ENCODE measurements at places on chromosomes 13 and 19. TPM values are rescaled to one million over a fixed set of nuclear protein-coding genes. Genes with fewer than 3 reads are reported as not detected.

DNA sequence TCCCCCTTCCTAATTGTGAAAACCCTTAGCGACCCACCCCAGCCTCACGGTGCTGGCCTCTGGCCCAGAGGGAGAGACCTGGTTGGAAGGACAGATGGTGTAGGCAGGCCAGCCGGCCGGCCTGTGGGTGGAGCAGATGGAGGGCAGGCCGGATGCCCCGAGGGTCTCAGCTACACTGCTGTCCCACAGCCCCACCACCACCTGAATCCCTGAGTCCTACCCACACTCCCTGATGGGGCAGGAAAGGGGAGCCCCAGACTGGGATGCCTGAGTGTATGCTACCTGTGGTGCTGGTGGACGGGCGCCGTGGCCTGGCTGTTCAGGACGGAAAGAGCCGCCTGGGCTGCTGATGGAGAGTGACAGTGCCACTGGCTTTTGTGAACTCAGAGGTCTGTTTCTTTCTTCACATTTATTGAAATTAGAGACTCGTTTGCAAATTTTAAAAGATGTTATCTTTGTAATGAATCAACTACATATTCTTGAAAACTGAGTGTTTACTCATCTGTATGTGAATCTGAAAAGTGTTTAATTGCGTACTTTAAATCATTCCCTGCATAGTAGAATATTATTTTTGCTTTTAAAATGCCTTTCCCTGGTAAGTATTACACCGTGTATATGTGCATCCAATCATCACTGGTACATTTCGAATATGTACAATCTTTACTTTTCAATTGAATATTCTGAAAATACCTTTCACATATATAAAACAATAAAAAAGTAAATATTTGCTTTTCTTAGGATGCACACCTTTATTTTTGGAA is 35.7 kb downstream of the TFDP1 start:
- DNase-seq = no peak

DNA sequence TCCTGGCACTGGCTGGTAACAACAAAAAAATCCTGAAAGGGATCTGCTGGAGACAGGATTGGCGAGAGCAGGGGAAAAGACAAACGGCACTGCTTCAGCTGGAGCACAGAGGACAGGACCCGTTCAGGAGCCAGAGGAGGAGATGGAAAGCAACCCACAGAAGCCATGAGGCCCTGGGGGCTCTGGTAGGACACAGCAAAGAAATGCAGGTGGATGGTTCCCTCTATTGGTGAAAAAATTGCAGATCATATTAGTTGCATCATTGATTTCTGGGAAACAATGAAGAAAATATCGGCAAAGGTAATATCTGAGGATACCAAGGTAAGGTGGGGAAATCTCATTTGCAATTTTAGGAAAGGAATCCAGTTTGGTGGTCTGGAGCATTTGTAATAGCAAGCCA is 25.7 kb upstream of the TPP2 start:
- DNase-seq = no peak

GRCh38 chr13:21175656-21176214 is 617 bp downstream of the SKA3 start:
- no peak for DNase-seq

- DNase-seq = no peak
Measured at GRCh38 chr19:9729162-9729561, 39.4 kb downstream of the ZNF846 start.

The TEKTIP1 gene
- total RNA-seq = 1.7 TPM

The ZNF729 gene
- total RNA-seq = not detected
